NCI-H2171 (cell line): ENCODE measurements at places on chromosomes 12 and 14.

DNA sequence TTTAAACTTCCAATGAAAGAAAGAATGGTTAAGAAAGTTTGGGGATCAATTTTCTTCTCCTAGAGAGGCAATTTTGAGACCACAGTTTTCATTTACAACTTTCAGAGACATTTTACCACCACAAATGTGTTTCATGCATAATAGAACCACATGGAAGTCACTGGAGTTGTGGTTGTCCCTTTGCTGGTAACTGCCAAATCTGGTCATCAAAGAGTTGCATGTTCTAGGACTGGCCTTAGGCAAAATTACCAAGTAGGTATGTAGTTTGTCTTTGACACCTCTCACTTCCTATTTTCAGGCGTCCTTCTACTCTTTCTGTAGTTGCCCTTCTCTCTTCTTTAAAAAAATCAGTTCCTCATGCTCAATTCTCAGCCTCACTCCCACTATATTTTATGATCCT lies 54.3 kb upstream of the TMX1 start:
- DNase-seq = no peak

DNA sequence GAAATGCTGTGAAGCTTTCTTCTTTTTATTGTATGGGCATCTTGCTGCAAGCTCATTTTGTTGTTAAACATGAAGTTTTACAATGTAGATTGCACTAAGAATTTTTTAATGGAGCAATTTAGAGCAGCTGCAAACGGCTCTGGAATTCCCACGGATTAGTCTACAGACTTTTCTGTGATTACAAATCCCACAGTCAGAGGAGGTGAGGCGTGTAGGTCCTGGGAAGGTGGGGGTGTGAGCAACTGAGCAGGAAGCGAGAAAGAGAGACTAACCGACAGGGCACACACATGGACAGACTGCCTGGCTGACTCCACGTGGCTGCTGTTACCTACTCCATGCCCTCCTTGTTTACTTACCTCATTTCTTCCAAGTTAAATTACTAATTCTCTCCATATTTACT lies 348.5 kb downstream of the NPAS3 start:
- DNase-seq = no peak

DNA sequence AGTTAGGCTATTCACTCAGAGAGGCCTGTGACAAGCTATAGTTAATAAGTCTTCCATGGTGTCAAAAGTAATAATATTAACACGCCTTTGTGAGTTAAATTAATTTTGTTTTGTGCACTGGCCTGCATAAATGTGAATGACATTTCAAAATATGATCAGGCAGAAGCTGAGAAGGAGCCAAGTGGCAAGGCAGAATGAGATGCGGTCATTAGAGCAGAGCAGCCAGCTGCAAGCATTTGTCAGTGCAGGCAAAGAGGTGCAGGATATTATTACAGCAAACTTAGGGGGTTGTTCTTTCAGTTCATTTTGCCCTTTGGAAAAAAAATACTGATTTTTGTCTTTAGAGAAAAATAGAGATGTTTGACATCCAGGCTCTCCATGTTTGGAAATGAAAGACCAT lies 364.5 kb downstream of the PAWR start:
- no peak for DNase-seq

GRCh38 chr14:53153702-53154112 lies 584 bp upstream of the DDHD1 start:
- DNase-seq = no peak

DNA sequence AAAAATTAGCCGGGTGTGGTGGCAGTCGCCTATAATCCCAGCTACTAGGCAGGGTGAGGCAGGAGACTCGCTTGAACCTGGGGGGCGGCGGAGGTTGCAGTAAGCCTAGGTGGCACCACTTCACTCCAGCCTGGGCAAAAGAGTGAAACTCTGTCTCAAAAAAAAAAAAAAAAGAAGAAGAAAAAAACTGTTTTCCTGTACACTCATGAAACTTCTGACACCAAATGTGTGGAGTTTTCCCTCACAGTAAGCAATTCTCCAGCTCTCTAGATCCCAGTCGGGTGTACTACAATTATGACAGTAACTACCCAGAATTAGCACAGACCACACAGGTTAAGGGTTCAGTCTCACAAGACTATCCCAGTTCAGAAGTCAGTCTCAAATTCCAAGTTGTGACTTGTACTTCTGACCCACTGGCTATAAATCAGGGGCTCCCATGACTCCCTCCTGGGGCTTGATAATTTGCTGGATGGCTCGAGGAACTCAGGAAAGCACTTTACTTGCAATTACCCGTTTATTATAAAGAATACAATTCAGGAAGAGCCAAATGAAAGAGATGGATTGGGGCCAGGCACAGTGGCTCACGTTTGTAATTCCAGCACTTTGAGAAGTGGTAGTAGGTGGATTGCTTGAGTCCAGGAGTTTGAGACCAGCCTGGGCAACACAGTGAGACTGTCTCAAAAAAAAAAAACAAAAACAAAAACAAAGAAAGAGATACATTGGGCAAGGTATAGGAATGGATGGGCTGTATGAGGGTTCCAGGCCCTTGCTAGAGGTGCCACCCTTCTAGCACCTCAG lies 12.4 kb upstream of the ARF6 start:
- DNase-seq = no peak

GRCh38 chr14:93120517-93120916 lies 4.8 kb upstream of the ITPK1 start:
- no peak for DNase-seq

GRCh38 chr14:86038387-86039042 lies 508.6 kb downstream of the FLRT2 start:
- DNase-seq = no peak

- no peak for DNase-seq
Measured at GRCh38 chr12:104182144-104182543, 33.4 kb upstream of the TXNRD1 start.

- DNase-seq = no peak
Measured at GRCh38 chr14:39548358-39548757, 116.1 kb upstream of the FBXO33 start.

DNA sequence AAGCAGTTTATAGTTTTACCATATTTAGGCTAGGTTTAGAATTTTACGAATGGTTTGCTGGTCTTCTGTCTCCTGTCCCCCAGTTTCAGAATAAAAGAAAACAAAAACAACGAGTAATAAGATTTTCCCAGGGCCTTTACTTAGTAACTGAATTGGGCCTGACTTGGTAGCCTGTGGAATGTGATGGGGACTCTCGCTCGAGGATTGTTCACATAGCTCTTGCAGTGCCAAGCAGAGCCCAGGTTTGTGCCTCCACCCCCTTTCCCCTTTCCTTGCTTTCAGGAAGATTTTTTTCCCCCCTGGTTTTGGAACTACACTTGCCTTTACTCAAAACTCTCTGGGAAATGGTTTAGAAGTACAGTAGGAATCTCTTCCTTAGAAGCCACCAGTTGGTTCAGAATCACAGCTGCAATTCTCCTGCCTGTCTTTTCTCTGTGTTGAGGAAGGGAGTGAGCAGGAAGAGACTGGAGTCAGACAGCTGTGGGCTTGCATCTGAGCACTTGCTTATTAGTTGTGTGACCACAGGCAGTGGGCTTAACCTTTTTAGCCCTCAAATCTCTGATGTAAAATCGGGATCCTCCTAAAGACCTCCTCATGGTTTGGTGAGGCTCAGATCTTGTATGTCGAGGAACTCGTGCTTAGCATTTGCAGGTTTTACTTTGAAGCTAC lies 501.2 kb downstream of the PCNX1 start:
- no peak for DNase-seq

DNA sequence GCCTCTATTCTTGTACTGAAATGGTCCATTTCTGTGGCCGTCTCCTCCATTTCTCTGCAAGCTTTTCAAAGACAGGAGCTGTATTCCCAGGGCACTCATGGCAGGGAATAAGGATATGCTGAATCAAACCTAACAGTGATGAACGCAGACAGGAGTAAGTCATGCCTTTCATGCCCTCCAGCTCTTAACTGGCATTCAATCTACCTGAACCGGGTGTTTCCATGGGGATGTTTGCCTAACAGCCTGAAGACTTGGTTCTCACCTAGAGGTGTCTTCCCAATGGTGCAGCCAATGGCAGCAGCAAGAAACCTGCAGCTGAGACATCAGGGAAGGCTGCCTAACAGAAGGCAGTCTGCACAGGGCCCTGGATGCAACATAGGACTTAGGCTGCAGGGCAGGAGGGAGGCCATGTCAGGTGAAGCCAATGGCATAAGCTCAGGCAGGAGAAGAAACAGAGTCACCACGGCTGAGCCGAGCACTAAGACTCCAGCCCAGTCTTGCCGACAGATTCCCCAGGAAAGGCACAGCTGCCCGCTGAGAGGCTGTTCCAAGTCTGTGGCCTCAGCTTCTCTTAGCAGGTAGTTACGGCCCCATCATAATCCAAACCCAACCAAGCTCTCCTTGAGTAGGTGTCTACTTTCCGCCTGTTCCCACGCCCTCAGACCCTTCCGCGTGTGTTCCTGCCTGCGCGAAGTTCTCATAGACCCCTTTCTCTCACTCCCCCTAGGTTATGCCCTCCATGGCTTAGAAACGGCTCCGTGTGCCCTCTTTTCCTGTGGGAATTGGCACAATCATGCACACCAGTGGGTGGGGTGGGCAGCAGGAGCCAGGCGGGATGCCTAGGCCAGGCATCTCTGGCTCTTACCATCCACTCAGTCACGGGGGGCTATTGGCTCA lies 44.1 kb downstream of the VWF start:
- no peak for DNase-seq

GRCh38 chr12:85018098-85018497 lies 18.0 kb downstream of the TSPAN19 start:
- no peak for DNase-seq

GRCh38 chr12:67721248-67721647 lies 72.7 kb downstream of the DYRK2 start:
- DNase-seq = no peak

DNA sequence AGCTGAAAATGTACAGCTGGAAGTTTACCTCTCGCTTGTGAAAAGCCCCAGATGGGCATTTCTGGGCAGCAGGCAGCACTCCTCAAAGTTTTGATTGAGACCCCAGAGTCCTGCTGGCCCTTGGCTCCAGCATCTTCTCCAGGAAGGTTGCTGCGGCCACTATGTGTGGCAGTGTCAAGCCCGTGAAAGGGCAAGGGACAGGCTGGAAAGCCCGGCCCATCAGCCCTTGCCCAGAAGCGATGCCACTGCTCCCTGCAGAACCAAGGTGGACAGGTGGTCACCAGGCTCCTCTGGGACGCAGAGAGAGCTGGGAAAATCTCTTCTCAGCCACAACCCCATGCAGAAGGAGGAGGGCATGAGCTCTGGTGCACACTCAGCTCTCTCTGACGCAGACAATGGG lies 73.5 kb upstream of the BCL11B start:
- no peak for DNase-seq

DNA sequence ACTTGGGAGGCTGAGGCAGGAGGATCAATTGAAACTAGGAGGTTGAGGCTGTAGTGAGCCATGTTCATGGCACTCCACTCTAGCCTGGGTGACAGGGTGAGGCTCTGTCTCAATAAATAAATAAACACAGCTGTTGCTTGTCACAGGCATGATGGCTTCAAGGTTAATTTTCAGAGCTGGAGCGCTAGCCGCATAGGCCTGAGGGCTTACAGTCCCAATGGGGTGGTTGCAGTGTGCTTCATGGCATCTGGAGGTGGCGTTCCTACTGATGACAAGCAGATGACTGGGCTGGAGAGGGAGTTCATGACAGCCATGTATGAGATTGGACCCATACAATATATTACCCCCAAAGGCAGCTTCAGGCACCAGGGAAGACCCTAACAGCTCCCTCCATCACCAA lies 1.6 kb upstream of the FMNL3 start:
- DNase-seq = no peak

DNA sequence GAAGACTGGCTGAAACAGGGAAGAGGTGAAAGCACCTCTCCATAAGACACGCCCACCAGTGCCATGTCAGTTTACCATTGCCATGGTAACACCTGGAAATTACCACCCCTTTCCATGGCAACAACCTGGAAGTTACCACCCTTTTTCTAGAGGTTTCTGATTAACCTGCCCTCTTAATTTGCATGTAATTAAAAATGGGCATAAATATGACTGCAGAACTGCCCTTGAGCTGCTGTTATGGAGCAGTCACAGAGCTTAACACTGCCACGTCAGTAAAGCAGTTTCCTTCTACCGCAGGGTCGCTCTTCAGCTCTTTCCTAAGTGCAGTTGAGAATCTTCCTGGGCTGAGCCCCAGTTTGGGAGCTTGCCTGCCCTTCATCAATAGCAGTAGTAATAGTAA lies 55.2 kb downstream of the RASSF3 start:
- DNase-seq = no peak

GRCh38 chr12:71407732-71408131 lies 31.9 kb upstream of the LGR5 start:
- no peak for DNase-seq

- DNase-seq = no peak
Measured at GRCh38 chr12:75483431-75483830, 2.9 kb downstream of the GLIPR1 start.

DNA sequence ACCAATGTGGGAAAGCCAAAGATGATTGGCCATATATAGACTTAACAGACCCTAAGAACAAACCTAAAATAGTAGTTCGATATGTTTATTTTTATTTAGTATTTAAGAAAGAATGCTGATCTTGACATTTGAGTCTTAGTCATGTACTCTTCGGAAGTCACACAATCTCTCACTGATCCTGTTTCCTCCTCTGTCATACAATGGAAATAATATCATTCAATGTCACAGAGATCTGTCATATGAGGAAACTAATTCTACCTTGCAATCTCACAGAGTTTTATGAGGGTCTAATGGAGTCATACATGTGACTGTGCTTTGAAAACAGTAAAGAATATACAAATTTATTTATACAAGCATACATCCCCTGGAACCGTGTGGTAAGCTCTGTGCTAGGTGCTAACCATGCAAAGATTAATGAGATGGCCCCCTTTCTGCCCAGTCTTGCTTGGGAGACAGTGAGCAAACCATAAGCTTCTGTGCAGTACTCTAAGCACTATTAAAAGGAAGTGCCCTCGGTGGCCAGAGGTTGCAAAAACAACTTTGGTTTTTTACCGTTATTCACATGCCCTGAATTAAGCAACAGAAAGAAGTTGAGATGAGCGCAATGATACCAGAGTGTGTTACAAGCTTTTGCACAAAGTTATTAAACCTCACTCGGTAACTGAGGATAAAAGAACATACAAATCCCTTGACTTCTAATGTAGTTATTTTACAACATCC lies 1.7 kb upstream of the LIN7A start:
- DNase-seq = no peak

DNA sequence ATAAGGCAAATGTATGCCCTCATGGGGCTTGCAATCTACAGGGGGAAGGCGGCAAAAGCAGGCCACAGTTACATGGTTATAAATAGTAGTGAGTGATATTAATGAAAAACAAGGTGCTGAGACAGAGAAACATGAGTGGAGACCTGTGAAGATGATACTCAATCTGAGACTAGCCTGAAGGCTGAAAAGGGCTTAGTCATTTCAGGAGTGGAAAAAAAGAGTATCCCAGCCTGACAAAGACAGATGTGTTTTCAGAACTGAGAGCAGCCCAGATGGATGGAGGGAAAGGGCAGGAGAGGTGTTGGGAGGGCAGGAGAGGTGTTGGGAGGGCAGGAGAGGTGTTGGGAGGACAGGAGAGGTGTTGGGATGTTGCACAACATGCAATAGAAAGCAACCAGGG lies 181.9 kb downstream of the C12orf42 start:
- DNase-seq = no peak

GRCh38 chr12:122104844-122105243 lies 26.3 kb downstream of the MLXIP start:
- no peak for DNase-seq

- peak; percentile 71 for DNase-seq
Measured at GRCh38 chr14:61930101-61930857, 168.1 kb downstream of the SNAPC1 start.
